ENCODE measurements at places on chromosomes 2 and 18.

DNA sequence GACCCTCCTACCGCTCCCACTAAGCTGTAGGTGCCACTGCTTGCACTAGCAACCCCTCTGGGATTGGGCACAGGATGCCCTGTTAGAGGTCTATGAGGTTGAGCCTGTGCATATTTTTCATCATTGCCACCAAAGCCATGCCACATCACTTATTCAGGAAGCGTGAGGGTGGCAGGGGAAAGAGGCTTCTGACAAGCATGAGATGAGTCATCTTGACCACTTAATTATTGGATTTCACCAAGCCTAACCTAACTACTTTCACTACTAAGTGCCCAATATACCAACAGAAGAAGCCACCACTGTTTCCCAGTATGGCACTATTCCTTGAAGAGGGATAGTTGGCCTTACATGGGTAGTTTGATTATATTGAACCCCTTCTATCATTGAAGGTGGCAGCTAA is 181.3 kb upstream of the EPHA4 start:
- no peak overlapping the region for H3K4me3 ChIP-seq
- H3K27me3 ChIP-seq = no peaks in the 10 kb centered on the region
- no peak overlapping the region for H3K27ac ChIP-seq
- no peak for DNase-seq
- H3K4me1 ChIP-seq = no peaks in the 10 kb centered on the region

DNA sequence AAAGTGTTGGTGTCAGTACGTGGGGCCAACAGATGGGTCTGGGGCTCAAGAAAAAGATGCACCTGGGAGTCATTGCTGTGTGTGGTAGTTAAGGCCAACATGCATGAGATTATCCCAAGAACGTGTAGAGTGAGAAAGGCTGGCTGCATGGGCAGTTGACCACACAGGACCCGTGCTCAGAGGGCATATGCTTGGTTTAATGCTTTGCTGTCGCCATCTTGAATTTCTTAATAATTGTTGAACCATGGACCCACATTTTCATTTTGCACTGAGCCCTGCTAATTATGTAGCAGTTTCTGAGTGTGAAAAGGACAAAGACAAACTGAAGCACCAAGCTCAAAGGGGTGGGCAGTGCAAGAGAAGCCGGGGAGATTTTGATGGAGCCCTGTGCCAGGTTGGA is 148.1 kb downstream of the CYP26B1 start:
- peaks cover 9% of the 10 kb centered on the region for H3K27me3 ChIP-seq
- no peak overlapping the region for H3K27ac ChIP-seq

DNA sequence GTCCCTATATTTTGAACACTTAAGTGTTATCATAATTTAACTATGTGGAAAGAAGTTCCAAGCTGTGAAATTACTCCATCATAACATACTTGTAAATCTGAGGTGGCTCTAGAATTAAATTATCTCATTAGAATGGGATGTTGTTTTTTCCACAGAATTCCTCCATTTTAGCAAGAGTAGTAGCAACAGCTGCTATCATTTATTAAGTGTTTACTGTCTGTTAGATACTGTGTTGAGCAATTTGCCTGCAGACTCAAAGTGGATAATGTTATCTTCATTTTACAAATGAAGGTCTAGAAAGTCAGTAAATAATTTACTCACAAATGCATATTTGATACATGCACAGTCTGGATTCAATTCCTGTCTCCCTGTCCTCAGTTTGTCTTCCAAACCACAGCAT is 504.8 kb upstream of the NRP2 start:
- no peaks in the 10 kb centered on the region for H3K27me3 ChIP-seq
- H3K4me1 ChIP-seq = no peaks in the 10 kb centered on the region
- no peak overlapping the region for H3K4me3 ChIP-seq
- H3K27ac ChIP-seq = no peak overlapping the region
- no peaks in the 10 kb centered on the region for H3K36me3 ChIP-seq

GRCh38 chr2:1656961-1657841 is 87.1 kb downstream of the PXDN start:
- no peaks in the 10 kb centered on the region for H3K27me3 ChIP-seq
- peaks cover 13% of the 10 kb centered on the region for H3K36me3 ChIP-seq
- H3K27ac ChIP-seq = peak overlapping the region; percentile 9
- peaks cover 26% of the 10 kb centered on the region for H3K4me1 ChIP-seq
- peak; percentile 27 for DNase-seq

DNA sequence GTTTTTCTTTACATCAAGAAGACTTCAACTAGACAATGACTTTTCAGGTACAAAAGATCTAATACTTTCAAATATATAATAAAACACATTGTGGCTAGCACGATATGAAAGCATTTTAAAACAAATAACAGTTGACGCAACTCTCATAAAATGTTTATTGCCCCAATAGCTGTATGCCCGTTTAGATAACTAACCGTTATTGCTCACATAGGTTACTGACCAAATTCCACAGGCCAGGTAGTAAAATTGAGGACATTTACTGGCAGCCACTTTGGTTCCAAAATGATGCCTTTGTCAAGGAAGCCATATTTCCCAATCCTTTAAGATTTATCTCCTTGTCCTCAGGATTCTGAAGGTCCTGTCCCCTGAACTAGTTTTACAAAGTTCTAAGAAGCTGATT is 2.9 kb upstream of the REG1B start:
- H3K27me3 ChIP-seq = no peaks in the 10 kb centered on the region
- no peak overlapping the region for H3K4me3 ChIP-seq
- no peaks in the 10 kb centered on the region for H3K4me1 ChIP-seq
- DNase-seq = no peak
- H3K27ac ChIP-seq = no peak overlapping the region

DNA sequence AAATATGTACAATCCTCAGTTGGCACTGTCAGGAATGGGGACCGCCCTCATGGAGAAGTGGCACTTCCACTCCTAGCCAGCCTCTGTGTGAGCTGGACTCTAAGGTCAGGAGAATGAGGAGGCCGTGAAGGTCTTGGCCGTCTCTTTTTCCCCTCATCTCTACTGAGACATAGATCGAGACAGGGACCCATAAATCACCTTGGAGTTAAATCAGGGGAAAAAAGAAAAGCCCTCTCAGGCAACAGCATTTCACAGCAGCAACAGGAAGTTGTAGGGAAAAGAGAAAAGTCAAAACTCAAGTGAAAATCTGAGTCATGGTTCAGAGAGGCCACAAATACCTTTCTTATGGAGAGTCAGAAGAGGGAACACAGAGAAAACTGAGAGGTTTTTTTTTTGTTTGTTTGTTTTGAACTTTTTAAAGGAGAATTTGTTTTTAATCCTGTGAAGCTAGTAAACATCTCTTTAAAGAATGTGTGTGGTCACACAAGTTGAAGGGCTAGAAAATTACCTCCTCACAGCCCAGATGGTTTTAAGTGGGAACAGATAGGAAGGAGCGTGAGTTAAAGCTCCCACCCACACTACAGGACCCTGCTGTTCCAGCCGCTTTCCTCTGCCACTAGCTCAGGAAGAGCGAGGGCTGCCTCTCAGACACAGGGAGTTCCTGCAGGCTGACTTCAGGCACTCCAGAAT is 30.6 kb upstream of the CYP1B1 start:
- H3K4me3 ChIP-seq = peak overlapping the region; percentile 3
- no peaks in the 10 kb centered on the region for H3K4me1 ChIP-seq
- no peaks in the 10 kb centered on the region for H3K36me3 ChIP-seq
- H3K27me3 ChIP-seq = no peaks in the 10 kb centered on the region
- DNase-seq = no peak

GRCh38 chr2:62595474-62595873 is 89.5 kb upstream of the TMEM17 start:
- no peaks in the 10 kb centered on the region for H3K36me3 ChIP-seq
- H3K4me3 ChIP-seq = no peak overlapping the region
- DNase-seq = no peak
- peak overlapping the region; percentile 6 for H3K27ac ChIP-seq
- H3K4me1 ChIP-seq = no peaks in the 10 kb centered on the region

DNA sequence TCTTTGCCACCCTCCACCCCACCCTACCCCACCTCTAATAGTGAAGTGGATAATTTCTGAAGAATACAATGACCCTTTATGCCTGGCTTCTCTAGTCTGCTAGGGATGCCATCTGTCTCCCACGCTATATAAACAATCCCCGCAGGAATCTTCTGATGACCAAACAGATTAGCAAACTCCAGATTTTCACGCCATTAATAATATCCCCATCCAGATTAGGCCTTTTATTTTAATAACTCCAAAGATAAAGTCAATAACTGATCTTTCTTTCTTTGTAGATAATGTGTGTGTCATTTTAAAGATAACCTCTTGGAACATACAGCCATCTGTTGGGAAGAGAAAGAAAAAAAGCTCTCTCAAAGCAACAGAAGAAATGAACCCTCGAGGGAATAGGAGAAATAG is 47.9 kb upstream of the CCDC150 start:
- no peak for DNase-seq
- peak overlapping the region; percentile 80 for H3K4me3 ChIP-seq
- H3K4me1 ChIP-seq = no peaks in the 10 kb centered on the region
- no peaks in the 10 kb centered on the region for H3K36me3 ChIP-seq

- H3K27me3 ChIP-seq = no peaks in the 10 kb centered on the region
- H3K36me3 ChIP-seq = no peaks in the 10 kb centered on the region
- no peak overlapping the region for H3K27ac ChIP-seq
- H3K4me1 ChIP-seq = no peaks in the 10 kb centered on the region
- no peak overlapping the region for H3K4me3 ChIP-seq
- no peak for DNase-seq
Observed at GRCh38 chr18:75297731-75298130, 87.1 kb downstream of the TSHZ1 start.

DNA sequence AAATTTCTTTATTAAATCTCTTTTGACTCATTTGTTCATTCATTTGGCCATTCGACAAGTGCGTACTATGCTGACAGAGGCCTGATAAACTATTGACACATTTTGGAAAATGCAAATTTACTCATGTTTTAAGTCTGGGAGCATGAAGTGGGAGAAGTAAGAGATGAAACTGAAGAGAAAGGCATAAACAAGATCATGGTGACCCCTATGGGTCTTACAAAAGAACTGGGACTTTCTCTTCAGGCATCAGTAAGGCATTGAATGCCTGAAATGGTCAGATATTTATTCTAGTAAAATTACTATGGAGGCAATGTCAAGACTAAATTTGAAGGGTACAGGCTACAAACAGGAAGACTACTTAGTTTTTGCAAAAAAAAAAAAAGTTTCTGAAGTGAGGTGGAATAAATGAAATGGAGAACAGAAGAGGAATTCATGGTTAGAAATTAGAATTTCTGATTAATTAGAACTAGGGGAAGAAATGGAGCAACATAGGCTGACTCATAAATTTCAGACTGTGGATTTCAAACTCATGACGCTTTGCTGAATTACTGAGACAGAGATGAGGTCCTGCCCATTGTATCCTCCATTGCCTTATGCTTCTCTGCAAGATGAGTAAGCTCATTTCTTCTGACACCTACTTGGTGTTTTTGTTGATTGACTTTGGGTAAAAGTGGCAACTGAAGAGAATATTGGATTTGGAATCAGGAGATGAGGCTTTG is 32.7 kb downstream of the VSNL1 start:
- no peaks in the 10 kb centered on the region for H3K36me3 ChIP-seq
- no peaks in the 10 kb centered on the region for H3K27me3 ChIP-seq

DNA sequence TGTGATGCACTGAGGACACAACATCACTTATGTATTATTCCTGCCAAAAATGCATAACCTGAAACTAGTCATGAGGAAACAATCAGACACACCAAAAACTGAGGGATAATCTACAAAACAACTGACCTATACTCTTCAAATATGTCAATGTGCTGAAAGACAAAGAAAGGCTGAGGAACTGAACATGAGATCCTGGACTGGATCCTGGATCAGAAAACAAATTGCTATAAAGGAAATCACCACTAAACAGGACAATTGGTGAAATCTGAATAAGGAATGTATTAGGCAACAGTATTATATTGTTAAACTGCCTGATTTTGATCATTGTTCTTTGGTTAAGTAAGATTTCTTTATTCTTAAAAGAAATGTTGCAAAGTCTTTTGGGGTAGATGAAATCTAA is 28.8 kb downstream of the CUL3 start:
- H3K4me1 ChIP-seq = peaks cover 15% of the 10 kb centered on the region
- no peak overlapping the region for H3K27ac ChIP-seq

- H3K27me3 ChIP-seq = no peaks in the 10 kb centered on the region
- no peak overlapping the region for H3K4me3 ChIP-seq
- H3K36me3 ChIP-seq = no peaks in the 10 kb centered on the region
- H3K4me1 ChIP-seq = peaks cover 5% of the 10 kb centered on the region
- no peak for DNase-seq
- no peak overlapping the region for H3K27ac ChIP-seq
Observed at GRCh38 chr2:19569300-19569791, 210.9 kb upstream of the OSR1 start.

GRCh38 chr18:11004294-11004693 is 145.1 kb downstream of the PIEZO2 start:
- no peaks in the 10 kb centered on the region for H3K4me1 ChIP-seq
- no peak overlapping the region for H3K27ac ChIP-seq
- H3K36me3 ChIP-seq = no peaks in the 10 kb centered on the region
- H3K27me3 ChIP-seq = no peaks in the 10 kb centered on the region
- H3K4me3 ChIP-seq = no peak overlapping the region
- no peak for DNase-seq

GRCh38 chr2:85753525-85754312 is at the start of gene ATOH8:
Gene ATOH8, plus strand, starts transcription at chr2:85753991. Its CDS starts 199 bp downstream, at chr2:85754190.
- peaks cover 84% of the 10 kb centered on the region for H3K4me1 ChIP-seq
- peak; percentile 79 for DNase-seq
- no peaks in the 10 kb centered on the region for H3K27me3 ChIP-seq
- H3K27ac ChIP-seq = peak within 1 kb of the TSS; percentile 89
- H3K4me3 ChIP-seq = peak within 1 kb of the TSS; percentile 94

DNA sequence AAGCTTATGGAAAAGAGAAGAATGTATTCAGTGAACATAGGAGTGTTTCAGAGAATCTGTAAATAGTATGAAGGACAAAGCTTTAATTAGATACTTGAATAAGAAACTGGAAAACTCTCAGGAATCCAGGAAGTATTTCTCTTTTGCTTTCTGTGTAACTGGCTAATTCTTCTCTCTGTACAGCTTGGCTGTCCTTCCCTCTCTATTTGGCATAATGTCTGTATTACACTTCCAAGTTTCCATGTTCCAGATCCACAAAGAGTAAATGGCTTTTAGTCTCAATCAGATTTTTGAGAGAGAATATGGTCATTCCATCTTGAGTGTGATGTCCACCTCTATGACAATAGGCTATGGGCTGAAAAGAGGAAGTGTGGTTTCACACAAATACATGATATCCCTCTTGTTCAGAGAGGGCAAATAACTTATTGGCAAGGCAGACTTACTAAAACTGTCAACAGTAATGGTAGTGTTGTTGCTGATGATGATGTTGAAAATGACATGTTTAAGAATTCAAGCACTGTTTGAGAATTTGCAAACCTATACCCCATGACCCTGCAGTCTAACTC is 129.2 kb upstream of the ERBB4 start:
- no peak overlapping the region for H3K27ac ChIP-seq
- no peaks in the 10 kb centered on the region for H3K4me1 ChIP-seq
- H3K36me3 ChIP-seq = no peaks in the 10 kb centered on the region
- no peak overlapping the region for H3K4me3 ChIP-seq
- no peaks in the 10 kb centered on the region for H3K27me3 ChIP-seq

Measured in heart left ventricle (tissue), 16 donors.